ENCODE measurements at places on chromosomes 7 and 10.

- DNase-seq: no peak
Observed at GRCh38 chr7:50858528-50859245, 76.0 kb upstream of the GRB10 start.

DNA sequence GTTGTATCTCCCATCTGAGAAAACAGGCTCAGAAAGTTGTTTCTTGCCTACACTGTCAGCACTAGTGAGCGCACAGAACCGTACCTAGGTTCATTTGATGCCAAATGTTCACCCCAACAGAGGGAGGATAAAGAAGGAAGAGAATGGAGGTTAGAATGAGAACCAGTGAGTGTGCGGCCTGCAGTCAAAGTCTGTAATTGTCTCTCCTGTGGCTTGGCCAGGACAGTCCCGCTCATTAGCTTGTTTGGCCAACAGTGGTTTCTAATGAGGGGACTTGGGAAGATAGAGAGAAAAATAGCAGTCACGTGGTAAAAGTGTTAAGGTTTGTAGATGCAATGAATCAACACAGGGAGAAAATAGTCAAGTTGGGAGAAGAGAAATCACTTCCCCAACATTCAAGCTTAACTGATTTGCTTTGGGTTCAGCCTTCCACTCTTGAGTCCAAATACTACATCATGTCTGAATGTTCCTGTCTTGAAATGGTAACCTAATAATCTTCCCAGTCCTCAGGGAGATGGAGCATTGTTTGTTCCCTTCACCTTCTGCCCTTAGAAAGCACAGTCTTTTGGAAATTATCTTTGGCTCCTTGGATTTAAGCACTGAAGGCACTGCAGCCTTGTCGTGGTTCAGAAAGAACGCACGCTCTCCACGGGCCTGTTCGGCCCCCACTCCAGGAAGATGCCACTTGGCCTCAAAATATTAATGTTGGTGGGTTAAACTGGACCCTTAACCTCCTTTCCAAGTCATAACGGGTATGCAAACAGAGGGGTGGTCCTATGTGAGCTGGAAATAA, 360.4 kb upstream of the ZNF32 start:
- no peak for DNase-seq

- no peak for DNase-seq
Observed at GRCh38 chr7:29193316-29194205, 1.0 kb upstream of the CHN2 start.

GRCh38 chr10:44282626-44283300, 102.1 kb downstream of the CXCL12 start:
- no peak for DNase-seq

GRCh38 chr7:100706672-100707311, 871 bp downstream of the POP7 start:
- DNase-seq: no peak

All from fibroblast of lung (primary cell).